ENCODE measurements at places on chromosomes 16 and 17. TPM values are rescaled to one million over a fixed set of nuclear protein-coding genes. Genes with fewer than 3 reads are reported as not detected.

The MRPL45 gene
- 26.9 TPM for total RNA-seq

DNA sequence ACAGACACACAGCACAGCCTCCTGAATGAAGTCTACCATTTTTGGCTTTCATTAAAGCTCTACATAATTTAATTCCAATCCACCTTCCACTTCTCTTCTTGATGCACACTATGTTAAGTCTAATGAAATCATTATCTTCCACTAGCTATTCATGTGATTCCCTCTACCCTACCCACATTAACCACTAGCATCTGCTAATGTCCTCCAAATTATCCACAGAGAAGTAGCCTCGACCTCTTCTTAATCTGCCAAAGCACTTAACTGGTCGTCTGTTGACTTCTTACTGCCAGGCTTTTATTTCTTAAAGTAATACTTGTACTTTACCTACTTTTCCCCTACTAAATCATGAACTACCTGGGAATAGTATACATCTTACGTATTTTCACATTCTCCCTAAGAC lies 91.8 kb downstream of the NCOR1 start:
- no peak overlapping the region for H3K4me3 ChIP-seq
- no peak for DNase-seq
- no peaks in the 10 kb centered on the region for H3K4me1 ChIP-seq

DNA sequence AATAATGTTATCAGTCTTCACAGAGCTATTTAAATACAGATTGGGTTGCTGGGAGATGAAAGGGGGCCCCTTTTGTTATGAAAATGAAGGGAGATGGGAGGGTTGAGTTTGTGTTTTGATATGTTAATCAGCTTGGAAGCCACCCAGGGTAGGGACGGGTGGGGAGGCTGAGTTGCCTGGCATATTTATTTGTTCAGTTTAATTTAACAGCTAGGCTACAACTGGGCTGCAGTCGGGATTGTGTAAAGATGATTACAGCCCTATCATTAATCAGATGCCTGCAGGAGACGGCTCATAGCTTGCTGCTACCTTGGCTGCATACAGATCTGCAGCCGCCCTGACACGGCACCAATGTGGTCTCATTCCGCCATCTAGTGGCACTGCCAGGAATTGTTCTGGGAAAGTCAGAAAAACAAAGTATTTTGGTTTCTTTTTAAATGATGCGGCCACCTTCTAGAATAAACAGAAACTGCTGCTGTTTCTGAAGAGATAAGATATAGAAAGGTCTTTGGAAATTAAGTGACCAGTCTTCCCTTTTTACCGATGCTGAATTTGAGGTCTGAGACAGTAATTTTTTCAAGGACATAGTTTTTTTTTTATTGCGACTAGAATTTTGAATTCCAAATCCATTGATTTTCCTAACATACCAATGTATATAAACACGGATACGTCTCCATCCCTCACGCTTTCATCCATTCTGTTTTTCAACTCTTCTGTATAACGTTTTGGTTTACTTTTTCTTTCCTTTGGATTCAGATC lies 458.0 kb upstream of the ASIC2 start:
- peaks cover 11% of the 10 kb centered on the region for H3K27me3 ChIP-seq
- peak; percentile 73 for DNase-seq
- peak overlapping the region; percentile 21 for H3K4me3 ChIP-seq
- peaks cover 6% of the 10 kb centered on the region for H3K4me1 ChIP-seq
- no peaks in the 10 kb centered on the region for H3K36me3 ChIP-seq
- no peak overlapping the region for H3K27ac ChIP-seq

DNA sequence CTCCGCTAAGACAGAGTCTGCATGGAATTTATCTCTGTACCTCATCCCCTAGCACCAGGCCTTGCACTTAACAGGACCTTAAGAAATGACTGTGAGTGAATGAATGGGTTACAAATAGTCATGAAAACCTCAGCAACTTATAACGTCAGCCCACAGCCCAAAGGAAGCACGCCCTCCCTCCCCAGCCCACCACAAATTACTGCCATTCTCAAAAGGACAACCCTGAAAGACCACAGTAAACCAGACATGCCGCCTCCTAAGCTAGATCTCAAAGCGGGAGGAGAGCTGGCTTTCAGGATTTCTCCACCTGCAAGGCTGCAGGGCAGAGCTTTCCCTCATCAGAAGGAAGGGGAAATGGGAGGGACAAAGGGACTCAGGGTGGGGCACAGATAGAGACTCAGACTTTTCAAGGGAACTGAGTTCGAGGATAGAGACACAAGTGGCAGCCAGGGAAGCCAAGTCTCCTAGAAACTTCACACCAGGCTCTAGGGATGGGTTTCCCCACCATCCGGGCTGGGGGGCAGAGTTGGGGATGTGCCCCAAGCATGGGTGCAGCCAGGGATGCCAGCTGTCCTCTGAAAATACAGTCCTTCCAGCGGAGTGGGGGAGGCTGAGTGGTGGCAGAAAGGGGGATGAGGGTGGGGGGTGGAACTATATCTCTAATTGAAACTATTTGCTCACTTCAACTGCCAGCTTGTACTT lies 56.7 kb downstream of the PLXDC1 start:
- DNase-seq, result peak; percentile 73
- H3K27me3 ChIP-seq, result no peaks in the 10 kb centered on the region
- H3K4me3 ChIP-seq, result peak overlapping the region; percentile 69
- H3K36me3 ChIP-seq, result no peaks in the 10 kb centered on the region
- peaks cover 68% of the 10 kb centered on the region for H3K4me1 ChIP-seq

- no peak for DNase-seq
- H3K4me1 ChIP-seq, result no peaks in the 10 kb centered on the region
- H3K36me3 ChIP-seq, result no peaks in the 10 kb centered on the region
- H3K27me3 ChIP-seq, result peaks cover 6% of the 10 kb centered on the region
These were observed 226.8 kb downstream of the ENGASE start for GRCh38 chr17:79301469-79301868.

- H3K27ac ChIP-seq, result no peak overlapping the region
- no peak overlapping the region for H3K4me3 ChIP-seq
- peaks cover 13% of the 10 kb centered on the region for H3K36me3 ChIP-seq
- DNase-seq, result no peak
- peaks cover 57% of the 10 kb centered on the region for H3K4me1 ChIP-seq
These were observed 45.1 kb downstream of the YPEL2 start for GRCh38 chr17:59376506-59376905.

DNA sequence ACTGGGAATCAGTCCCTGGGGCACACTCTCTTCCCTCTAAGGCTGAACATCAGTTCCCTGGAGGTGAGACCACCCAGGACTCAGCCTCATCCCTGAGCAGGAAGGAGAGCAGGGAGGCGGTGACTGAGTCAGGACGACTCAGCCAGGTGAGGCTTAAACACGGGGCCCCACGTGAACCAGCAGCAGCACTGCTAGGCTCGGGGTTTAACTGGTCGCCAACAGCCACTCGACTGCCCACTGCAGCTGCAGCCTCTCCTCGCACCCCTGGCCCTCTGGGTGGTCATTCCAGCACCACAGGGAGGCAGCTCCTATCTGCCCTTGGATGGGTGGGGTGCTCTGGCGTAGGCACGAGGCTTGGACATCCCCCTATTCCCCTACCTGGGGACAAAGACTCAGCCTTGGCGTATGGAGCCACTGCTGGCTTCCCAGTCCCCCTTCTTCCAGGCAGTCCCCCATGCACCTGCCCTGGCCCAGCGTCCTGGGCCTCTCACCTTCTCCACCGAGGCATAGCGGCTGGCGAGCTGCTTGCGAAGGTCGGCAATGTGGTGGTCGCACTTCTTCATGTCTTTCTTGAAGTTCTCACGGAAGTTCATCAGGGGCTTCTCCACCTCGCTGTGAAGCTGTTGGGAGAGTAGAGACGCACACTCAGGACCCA lies 21.2 kb upstream of the RCVRN start:
- H3K27me3 ChIP-seq, result no peaks in the 10 kb centered on the region
- H3K27ac ChIP-seq, result no peak overlapping the region
- no peak overlapping the region for H3K4me3 ChIP-seq
- no peaks in the 10 kb centered on the region for H3K36me3 ChIP-seq
- no peak for DNase-seq

The ARHGDIG gene
- total RNA-seq, result not detected

DNA sequence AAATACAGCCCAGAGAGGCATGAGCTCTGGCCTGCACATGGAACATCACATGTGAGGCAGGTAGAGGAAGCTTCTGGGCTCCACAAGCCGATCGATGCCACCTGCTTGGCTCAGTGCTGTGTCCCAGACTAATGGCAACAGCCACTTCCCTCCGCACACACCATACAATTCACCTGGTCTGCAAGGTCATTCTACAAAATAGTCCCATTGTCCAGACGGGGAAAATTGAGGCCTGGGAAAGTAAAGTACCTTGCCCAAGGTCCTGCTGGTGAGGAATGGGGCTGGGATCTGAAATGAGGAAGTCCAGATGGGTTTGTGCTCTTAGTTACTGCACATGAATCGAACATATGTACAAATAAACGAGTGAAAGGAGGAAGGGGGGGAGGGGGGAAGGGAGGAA lies 88.0 kb downstream of the LITAF start:
- H3K27me3 ChIP-seq, result no peaks in the 10 kb centered on the region
- no peak overlapping the region for H3K27ac ChIP-seq
- H3K4me1 ChIP-seq, result peaks cover 18% of the 10 kb centered on the region
- no peak for DNase-seq
- H3K4me3 ChIP-seq, result no peak overlapping the region
- H3K36me3 ChIP-seq, result no peaks in the 10 kb centered on the region

DNA sequence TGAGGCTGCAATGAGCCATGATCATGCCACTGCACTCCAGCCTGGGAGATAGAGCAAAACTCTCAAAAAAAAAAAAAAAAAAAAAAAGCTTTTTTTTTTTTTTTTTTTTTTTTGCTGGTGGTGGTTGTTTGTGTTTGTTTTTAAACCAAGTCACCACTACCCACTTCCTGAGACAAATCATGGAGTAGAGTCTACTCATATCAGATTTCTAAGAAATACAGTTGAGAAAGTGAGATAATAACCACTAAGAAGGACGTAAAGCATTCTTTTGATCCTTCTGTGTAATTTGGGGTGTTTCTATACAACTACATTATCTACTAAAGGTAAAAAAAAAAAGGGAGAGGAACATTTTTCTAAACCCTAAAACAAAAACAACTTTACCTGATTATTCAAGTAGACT lies 38.0 kb downstream of the AXIN2 start:
- H3K27me3 ChIP-seq, result peaks cover 60% of the 10 kb centered on the region
- H3K27ac ChIP-seq, result peak overlapping the region; percentile 76
- DNase-seq, result no peak
- peaks cover 26% of the 10 kb centered on the region for H3K4me1 ChIP-seq

DNA sequence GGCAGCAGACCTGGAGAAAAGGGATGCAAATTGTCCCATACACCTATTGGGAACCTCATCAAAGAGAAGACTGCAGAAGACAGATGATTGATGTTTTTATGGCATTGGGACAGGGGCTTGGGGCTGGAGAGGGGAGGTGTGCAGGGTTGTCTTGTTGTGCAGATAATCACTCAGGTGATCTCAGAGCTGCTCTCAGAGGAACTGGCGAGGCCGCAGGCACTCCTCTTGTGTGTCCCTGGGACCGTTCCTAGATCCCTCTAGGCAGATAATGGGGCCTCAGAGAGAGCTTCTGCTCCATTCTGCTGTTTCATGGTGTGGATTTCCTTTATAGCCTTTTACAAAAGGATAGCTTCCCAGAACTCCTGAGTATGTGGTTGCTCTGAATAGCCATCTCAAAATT lies 1.6 kb downstream of the RNF213 start:
- no peak for DNase-seq
- H3K27me3 ChIP-seq, result no peaks in the 10 kb centered on the region
- H3K4me3 ChIP-seq, result peak overlapping the region; percentile 99
- peak overlapping the region; percentile 92 for H3K27ac ChIP-seq

DNA sequence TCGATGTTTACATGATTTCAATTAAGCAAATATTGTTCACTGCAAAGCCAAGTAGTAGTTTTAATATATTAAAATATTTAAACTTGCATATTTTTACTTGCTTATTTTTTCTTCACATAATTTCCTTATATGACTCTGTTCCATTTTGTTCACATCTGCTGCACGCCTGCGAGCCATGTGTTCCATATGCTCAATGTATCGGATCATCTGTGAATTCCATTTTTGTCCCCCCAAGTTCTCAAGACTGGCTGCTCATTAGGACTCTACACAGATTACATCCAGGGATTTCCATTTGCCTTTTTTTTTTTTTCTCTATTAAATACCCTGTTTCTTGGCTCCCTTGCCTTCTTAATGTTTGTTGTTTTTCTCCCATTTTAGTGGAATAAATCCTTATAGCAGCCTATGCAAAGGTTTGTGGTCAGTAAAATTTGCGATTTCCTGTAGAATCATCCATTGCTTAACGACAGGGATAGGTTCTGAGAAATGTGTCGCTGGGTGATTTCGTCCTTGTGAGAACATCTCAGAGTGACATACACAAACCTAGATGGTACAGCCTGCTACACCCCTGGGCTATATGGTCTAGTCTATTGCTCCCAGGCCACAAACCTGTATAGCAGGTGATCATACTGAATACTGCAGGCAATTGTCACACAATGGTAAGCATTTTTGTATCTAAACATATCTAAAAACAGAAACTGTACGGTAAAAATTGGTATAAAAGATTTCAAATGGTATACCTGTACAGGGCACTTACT lies 30.2 kb upstream of the TEKT3 start:
- H3K4me1 ChIP-seq, result no peaks in the 10 kb centered on the region
- no peak overlapping the region for H3K27ac ChIP-seq
- DNase-seq, result no peak
- H3K4me3 ChIP-seq, result no peak overlapping the region
- peaks cover 2% of the 10 kb centered on the region for H3K27me3 ChIP-seq

The OGFOD3 gene
- total RNA-seq, result 29.4 TPM

DNA sequence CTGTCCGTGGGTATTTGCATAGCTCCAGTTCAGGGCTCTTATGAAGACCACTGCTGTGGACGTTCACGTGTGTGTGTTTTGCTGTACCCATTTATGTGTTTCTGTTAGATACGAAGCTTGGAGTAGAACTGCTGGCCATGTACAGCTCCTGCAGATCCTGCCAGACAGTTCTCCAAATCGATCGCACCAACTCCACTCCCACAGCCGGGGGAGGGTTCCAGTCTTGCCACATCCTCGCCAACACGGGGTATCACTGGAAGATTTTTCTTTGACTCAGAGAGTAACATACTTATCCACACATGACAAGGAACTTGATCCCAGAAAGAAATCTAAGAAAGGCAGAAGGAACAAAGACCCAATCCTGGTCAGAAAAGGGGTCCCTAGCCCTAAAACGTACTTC lies 37.4 kb downstream of the TMEM186 start:
- no peak overlapping the region for H3K4me3 ChIP-seq
- no peak overlapping the region for H3K27ac ChIP-seq
- no peaks in the 10 kb centered on the region for H3K4me1 ChIP-seq
- H3K36me3 ChIP-seq, result no peaks in the 10 kb centered on the region
- DNase-seq, result no peak

DNA sequence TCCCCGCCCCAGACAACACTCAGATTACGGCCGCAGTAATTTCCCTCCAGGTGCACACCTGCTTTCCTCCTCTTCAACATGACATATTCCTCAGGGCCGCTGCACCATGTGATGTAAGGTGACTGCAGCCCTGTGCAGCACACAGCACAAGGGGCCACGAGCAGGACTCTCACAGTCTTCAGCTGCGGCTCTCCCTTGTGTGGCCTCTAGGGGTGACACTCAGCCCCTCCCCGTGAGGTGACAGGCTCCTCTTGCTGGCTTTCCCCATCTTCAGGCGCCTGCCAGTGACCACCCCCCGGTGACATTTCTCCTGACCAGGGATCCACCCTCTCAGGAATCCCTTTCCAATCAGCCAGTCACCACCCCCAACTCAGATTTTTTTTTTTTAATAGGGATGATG lies 31.3 kb upstream of the ABCC3 start:
- H3K4me3 ChIP-seq, result no peak overlapping the region
- no peaks in the 10 kb centered on the region for H3K36me3 ChIP-seq
- no peak overlapping the region for H3K27ac ChIP-seq
- H3K4me1 ChIP-seq, result no peaks in the 10 kb centered on the region
- peaks cover 22% of the 10 kb centered on the region for H3K27me3 ChIP-seq

The KRTAP4-7 gene
- not detected for total RNA-seq

- H3K4me3 ChIP-seq, result no peak overlapping the region
- DNase-seq, result no peak
- peaks cover under 1% of the 10 kb centered on the region for H3K27me3 ChIP-seq
- no peaks in the 10 kb centered on the region for H3K36me3 ChIP-seq
- no peak overlapping the region for H3K27ac ChIP-seq
These were observed 32.0 kb upstream of the SUPT4H1 start for GRCh38 chr17:58383892-58384462.
